ENCODE measurements at places on chromosomes 4 and X.

DNA sequence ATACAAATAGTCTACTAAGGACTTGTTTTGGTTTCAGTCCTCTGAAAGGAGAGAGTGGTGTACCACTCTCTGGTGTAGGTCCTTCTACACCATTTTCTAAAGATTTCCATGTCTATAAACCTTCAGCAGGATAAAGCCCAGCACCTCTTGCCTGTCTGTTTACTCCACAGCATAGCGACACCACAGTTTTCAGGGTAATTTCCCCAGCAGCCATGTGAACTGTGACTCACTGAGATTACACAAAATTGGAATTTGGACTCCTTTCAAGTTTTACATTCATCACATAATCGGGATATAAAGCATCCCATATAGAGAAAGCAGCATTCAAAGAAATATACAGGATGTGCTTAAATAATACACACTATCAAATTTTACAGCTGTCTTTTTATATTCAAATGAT, 229.6 kb downstream of the PRDM5 start:
- DNase-seq = peak; percentile 92

GRCh38 chr4:3697033-3697432, 69.2 kb upstream of the ADRA2C start:
- no peak for DNase-seq

- DNase-seq = no peak
Observed at GRCh38 chr4:129804461-129804981, 708.6 kb downstream of the C4orf33 start.

DNA sequence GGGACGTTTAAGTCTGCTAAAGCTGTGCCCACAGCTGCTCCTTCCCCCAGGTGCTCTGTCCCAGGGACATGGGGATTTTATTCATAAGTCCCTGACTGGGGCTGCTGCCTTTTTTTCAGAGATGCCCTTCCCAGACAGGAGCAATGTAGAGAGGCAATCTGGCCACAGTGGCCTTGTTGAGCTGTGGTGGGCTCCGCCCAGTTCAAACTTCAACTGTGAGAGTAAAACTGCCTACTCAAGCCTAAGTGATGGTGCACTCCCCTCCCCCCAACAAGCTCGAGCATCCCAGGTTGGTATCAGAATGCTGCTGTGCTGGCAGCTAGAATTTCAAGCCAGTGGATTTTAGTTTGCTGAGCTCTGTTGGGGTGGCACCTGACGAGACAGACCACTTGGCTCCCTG, 1371.4 kb downstream of the ADGRL3 start:
- DNase-seq = no peak

DNA sequence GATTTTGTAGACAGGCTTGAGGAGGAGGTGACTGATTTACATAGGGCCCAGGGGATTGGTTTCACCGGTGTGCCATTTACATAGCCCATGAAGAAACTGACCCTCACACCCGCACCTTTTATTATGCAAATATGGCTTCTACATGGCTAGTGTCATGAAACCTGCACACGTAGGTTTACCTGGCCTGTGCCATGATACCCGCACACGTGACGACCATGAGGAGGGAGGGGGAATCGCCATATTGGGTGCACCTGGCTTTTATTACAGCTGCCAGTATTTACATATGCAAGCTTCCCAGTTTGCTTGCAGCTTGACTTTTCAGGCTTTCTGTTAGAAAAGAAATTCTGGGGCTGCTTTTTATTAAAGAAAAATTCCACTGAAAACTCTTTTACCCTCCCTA, 359.7 kb downstream of the ADAM29 start:
- DNase-seq = no peak

DNA sequence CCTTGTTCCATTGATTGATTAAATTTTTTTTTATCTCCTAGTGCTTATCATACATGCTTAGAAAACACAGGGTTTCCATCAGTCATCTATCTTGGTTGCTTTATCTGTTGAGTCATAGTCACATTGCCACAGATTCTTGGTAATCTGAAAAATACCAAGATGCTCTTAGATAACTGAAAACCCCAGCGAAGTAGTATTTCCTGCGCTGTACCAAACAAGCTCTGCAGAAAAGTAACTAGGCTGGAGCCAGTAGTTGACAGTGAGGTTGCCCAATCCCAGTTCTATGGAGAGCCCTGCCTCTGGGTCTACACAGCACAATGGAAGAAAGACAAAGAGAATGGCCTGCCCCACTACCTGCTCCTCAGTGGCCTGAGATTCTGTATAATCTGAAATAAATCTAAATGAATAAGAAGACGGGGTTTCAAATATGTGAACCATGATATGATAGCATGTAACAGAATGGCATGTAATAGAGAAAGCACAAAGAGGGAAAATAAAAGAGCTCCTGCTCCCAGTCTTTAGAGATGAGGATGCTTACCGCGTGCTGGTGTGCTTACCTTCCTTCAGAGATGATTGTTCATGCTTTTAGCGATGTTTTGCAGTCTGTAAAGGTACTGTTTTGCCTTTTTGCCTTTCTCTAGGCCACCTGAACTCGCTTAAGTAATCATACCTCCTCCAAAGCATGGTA, 55.3 kb upstream of the RAPGEF2 start:
- DNase-seq = no peak

- no peak for DNase-seq
Observed at GRCh38 chrX:133544778-133545177, 129.5 kb upstream of the GPC4 start.

- no peak for DNase-seq
Observed at GRCh38 chr4:110075083-110075738, 123.2 kb downstream of the ELOVL6 start.

DNA sequence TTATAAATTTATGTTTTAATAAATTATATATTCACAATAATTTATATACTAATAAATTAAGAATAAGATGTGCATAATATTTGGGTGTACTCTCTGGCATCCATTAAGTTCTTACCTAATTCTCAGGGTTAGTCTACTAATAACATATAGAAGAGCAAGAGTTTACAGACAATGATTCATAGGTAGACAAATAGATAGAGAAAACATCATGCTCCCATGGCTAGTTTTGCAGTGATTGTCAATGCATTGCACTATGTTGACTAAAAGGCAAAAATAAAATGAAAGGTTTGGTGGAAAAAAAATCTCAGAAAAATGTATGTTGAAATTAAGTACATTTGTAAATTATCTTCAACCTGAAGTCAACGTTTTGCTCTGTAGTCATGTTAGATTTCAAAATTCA, 606.0 kb downstream of the KCTD8 start:
- DNase-seq = no peak

DNA sequence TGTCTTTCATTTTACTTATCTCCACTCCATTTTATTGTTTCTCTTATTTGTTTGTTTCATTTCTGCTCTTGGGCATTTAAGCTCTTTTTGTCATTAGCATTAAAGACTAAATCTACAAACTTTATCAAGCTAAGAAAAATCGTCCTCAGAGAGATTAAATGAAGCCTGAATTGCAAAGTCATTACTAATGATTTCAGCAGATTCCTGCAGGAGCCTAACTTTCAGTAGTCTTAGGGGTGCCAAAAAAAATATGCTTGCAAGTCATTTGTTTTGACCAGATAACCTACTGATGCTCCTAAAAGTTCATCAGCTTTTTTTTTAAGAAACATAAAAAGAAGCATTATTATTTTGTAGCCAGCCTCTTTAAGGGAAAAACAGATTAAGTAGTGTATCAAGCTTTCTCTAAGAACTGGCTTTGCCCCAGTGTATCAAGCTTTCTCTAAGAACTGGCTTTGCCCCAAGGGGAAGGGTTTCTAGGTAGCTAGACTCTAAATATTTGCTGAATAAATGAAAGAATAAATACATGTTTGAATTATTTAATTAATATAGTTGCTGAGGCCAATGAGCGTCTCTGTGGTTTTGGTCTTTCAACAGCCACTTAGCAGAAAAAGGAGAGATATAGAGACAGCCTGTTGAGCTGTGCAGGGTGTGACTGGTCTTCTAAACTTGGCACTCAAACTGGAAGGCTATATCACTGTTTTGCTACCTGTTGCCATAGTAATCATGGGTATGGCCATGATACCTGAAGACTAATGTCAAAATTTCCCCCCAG, 174.2 kb downstream of the BTC start:
- peak; percentile 23 for DNase-seq

GRCh38 chr4:67575232-67576058, 16.9 kb downstream of the STAP1 start:
- no peak for DNase-seq

DNA sequence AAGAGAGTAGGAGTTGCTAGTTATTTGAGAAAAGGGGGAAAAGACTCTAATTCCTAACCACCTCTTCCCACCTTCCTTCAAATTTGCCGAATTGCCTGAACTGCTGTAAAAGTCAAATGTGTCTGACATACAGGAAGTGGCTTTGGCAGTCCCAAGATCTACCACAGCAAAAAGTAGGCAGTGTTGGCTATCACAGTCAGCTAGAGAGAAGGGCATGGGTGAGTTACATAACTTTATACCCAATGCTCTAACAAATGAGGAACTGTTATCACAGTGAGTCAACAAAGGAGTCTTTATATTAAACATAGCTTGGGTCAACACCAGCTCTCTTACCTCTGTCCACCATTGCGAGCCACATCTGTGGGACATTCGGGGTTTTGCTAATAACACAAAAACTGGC, 2.4 kb upstream of the MBNL3 start:
- DNase-seq = peak; percentile 63

- DNase-seq = peak; percentile 44
Observed at GRCh38 chrX:133402042-133402453, 13.2 kb downstream of the GPC4 start.

GRCh38 chrX:88425739-88426138, 321.3 kb upstream of the CPXCR1 start:
- peak; percentile 31 for DNase-seq

DNA sequence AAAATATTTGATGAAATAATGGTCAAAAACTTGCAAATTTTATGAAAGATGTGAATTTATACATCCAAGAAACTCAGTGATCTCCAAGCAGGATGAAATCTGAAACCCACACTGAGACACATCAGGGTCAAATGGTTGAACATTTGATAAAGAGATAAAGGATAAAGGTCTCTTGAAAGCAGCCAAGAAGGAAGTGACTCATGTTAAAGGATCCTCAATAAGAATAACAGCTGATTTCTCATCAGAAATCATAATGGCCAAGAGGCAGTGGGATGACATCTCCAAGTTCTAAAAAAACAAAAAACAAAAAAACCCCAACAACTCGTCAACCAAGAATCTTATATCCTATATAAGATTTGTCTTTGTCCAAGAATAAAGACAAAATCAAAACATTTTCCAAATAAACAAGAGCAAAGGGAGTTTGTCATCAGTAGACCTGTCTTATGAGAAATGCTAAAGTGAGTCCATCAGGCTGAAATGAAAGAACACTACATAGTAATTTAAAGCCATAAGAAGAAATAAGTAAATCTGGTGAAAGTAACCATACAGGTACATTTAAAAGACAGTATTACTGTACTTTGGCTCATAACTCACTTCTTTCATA, 121.7 kb downstream of the PDS5A start:
- DNase-seq = peak; percentile 17

- no peak for DNase-seq
Observed at GRCh38 chr4:94208918-94209317, 1.3 kb downstream of the SMARCAD1 start.

GRCh38 chr4:56739066-56739777, 58.1 kb upstream of the HOPX start:
- no peak for DNase-seq

- no peak for DNase-seq
Observed at GRCh38 chr4:14583752-14584151, 418.5 kb upstream of the CPEB2 start.

DNA sequence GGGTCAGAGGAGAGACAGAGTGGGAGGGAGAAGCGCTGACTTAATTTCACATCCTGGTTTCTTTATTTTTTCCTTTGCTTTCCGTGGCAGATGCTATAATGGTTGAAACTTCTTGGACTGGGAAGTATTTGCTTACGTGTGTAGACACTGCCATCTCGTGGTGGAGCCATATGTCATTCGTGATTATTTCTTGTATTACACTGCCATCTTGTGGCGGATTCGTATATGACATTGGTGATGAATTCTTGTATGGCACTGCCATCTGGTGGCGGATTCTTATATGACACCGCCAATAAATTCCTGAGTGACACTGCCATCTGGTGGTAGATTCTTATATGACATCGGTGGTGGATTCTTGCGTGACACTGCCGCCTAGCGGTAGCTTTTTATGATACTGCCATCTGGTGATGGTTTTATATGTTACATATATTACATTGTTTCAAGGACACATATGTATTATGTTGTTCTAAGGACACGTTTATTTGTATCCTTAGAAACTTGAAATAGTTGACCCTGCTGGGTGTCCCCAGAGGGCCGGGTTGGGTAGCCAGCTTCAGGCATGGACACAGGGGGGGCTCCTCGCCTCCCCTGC, 37.3 kb upstream of the CLCN4 start:
- DNase-seq = peak; percentile 80
